ENCODE measurements at places on chromosomes 6 and 20. TPM values are rescaled to one million over a fixed set of nuclear protein-coding genes. Genes with fewer than 3 reads are reported as not detected.
A peak's percentile ranks its signal among the peaks of the same experiment; 100 is the strongest.

The TBCC gene
- 14.7 TPM for total RNA-seq

DNA sequence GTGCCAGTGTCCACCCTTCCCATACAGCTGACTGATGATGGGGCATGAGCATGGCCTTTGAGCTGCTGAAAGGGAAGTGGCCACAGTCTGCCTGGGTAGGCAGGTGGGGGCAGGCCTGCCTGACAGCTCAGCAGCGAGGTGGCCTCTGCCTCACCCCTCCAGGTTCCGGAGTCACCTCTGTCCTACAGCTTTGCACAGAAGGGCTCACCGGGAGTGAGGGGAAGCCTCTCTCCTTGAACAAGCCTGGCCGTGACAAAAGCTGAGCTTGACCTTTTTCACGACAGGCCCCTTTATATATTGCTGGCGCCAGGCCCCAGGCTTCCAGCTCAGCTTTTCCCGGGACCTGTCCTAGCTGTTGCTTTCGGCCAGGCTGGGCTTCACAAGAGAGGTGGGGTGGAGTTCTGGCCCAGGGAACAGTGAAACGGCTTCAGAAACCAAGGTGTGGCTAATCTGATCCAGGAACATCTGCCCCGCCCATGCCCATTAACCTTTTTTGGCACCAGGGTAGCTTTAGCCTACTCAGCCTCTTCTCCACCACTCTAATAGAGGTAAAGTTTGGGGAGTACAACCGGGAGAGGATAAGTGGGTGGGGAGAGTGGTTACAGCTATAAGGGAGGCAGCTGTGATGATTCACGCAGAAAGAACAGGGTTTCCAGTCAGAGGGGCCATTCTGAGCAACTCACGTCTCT is 42.9 kb downstream of the C6orf132 start:
- H3K36me3 ChIP-seq, result no peaks in the 10 kb centered on the region
- H3K27me3 ChIP-seq, result peaks cover 2% of the 10 kb centered on the region
- peak overlapping the region; percentile 84 for H3K27ac ChIP-seq
- DNase-seq, result peak; percentile 57

DNA sequence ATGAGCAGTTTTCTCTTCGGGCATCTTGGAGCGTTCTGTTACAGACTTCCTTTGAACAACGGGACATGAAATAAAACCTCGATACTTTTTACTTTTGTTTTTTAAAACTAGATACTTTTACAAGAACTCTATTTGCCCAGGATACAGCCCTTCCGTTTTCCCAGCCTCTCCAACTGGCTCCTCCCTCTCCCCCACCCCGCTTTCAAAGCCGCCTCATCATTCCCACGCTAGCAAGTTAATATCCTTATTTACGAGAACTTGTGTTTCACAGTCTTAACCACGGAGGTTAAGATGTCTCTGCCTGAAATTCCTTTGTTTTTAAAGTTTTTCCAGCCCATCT is 241 bp upstream of the CFAP206 start:
- H3K27me3 ChIP-seq, result peaks cover 15% of the 10 kb centered on the region
- peaks cover 4% of the 10 kb centered on the region for H3K4me1 ChIP-seq
- no peak for DNase-seq
- peak overlapping the region; percentile 70 for H3K4me3 ChIP-seq
- H3K27ac ChIP-seq, result no peak overlapping the region

- H3K27ac ChIP-seq, result no peak overlapping the region
Observed at GRCh38 chr6:57064809-57065208, 18.3 kb downstream of the KIAA1586 start.

The KIAA0408 gene
- total RNA-seq, result 2.7 TPM

DNA sequence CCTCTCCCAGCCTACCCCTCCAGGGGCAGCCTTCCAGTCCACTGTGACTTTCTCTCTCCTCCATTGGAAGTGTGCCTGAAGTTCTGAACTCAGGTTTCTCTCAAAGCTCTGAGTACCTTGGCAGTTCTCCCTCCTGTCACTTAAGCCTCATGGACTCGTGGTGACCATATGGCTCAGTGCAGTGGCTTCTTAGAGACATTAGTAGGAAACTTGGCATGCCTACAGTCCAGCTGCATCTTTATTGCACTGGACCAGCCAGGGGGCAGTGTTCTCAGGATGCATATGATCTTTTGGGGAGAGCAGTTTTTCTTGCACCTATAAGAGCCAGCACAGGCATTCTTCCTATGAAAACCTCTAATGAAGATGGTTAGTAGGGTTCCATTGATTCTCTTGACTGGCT is 47.5 kb upstream of the KCNK16 start:
- H3K36me3 ChIP-seq, result no peaks in the 10 kb centered on the region
- H3K4me1 ChIP-seq, result no peaks in the 10 kb centered on the region
- DNase-seq, result no peak

GRCh38 chr20:9126527-9126926 is 57.6 kb downstream of the PLCB4 start:
- no peaks in the 10 kb centered on the region for H3K36me3 ChIP-seq
- H3K4me1 ChIP-seq, result no peaks in the 10 kb centered on the region
- H3K27ac ChIP-seq, result no peak overlapping the region
- no peak for DNase-seq

The SF3B5 gene
- total RNA-seq, result 152 TPM

DNA sequence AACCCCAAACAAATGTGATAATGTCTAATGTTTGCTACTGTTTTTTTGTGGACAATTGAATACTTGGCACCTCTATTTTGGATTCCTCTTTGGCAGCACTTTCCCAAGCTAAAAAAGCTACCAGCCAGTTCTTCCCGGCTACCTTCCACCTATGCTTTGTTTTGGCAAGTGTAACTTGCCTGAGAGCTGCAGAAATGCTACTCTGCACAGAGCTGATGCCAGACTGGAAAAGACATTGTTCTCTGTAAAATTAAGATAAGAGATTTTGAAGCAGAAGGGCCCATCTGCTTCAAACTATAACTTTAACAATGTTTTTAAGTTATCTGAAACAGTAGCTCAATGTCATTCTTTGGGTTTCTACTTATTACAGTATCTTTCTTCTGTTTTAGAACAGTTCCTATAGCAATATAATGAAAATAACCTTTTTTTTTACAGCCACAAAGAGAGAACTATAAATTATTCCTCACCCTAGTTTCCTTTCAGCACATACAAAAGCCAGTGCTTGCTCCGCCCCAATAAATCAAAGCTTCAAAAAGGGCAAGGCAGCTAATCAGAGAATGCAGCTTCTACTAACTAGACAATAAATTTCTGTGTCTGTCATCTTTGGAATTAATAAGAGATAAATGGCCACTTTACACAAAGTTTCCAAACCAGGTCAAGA is 183.1 kb downstream of the UBE3D start:
- no peak for DNase-seq
- H3K4me1 ChIP-seq, result no peaks in the 10 kb centered on the region
- H3K36me3 ChIP-seq, result no peaks in the 10 kb centered on the region
- no peak overlapping the region for H3K4me3 ChIP-seq
- no peak overlapping the region for H3K27ac ChIP-seq

DNA sequence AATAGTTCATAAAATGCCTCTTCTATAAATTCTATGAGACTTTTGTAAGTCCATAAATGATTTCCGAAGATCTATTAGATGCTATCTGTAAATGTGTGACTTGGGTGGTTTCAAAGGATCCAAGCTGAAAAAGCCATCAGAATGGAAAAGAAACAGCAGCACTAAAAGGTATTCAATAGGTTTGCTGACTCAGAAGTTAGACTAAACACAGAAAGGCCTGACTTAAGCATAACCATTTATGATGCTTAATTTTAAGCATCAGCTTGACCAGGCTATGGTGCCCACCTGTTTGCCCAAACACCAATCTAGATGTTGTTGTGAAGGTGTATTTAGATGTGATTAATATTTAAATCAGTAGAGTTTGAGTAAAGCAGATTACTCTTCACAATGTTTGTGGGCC is 513.5 kb downstream of the TFAP2A start:
- DNase-seq, result no peak
- no peaks in the 10 kb centered on the region for H3K27me3 ChIP-seq
- no peaks in the 10 kb centered on the region for H3K4me1 ChIP-seq
- H3K27ac ChIP-seq, result no peak overlapping the region
- H3K4me3 ChIP-seq, result no peak overlapping the region
- H3K36me3 ChIP-seq, result no peaks in the 10 kb centered on the region

The SOX4 gene
- total RNA-seq, result 2.3 TPM

DNA sequence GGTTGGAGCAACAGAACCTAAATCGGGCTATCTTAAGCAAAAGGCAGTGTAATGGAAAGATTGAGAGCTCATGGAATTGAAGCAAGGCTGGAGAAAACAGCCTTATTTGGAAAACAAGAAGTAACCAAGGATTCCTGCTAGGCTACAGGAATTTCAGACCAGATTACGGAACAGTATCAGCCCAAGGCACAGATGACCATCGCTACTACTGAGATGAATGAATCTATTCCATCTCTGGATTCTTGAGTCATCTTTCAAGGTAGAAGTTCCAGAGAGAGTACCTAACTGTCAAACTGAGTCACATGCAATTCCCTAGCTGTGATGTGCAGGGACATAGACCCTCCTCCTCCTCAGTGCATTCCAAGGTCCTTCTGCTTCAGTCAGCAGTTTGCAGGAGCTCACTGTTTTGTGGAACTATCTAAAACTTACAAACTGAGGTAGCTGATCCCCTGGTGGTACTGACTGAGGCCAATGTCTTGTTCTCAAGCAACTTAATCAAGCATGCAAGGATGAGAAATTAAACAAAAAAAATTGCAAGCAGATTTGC is 62.0 kb upstream of the SMLR1 start:
- H3K36me3 ChIP-seq, result no peaks in the 10 kb centered on the region
- no peak overlapping the region for H3K27ac ChIP-seq
- H3K4me1 ChIP-seq, result no peaks in the 10 kb centered on the region
- DNase-seq, result no peak

The NEURL2 gene
- 1.9 TPM for total RNA-seq

DNA sequence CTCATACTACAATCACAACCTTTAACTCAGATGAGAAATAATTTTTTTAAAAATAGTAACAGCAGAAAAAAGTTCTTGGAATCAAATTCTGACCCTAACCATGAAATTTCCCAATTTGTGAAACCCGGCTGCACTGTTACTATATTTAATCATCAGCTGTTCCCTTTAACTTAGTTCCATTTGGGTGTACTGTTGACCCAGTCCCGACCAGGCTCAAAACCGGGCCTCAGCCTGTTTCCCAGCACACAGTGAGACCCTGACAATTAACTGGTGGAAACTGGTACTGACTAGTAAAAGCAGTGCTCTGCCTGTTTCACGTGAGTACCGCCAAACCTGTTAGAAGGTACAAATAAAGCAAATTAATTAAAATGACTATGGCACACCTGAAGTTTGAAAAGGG is 7.0 kb downstream of the CTCFL start:
- no peaks in the 10 kb centered on the region for H3K36me3 ChIP-seq
- H3K27ac ChIP-seq, result no peak overlapping the region
- DNase-seq, result no peak

The MTHFD1L gene
- 103 TPM for total RNA-seq

DNA sequence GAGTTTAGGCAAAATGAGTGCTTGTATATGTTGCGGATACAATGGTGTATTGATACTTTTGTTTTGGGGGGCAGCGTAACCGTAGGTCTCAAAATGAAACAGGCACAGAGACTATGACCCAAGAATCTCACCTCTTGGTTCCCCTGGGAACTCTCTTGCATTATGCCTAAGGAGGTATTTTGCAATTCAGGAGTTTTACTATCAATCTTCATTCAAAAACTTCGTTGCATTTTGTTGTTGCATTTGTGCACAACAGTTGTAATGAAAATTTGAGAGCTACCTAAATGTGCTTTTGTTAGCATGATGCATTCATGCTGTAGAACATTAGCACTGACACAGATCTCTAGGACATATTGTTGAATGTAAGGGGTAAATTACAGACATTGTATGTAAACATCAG is 18.2 kb downstream of the VTA1 start:
- peaks cover 14% of the 10 kb centered on the region for H3K36me3 ChIP-seq
- H3K27me3 ChIP-seq, result no peaks in the 10 kb centered on the region
- no peak overlapping the region for H3K27ac ChIP-seq
- no peak for DNase-seq
- no peak overlapping the region for H3K4me3 ChIP-seq

- no peak overlapping the region for H3K4me3 ChIP-seq
- no peak for DNase-seq
- H3K27ac ChIP-seq, result no peak overlapping the region
- H3K27me3 ChIP-seq, result no peaks in the 10 kb centered on the region
- H3K4me1 ChIP-seq, result no peaks in the 10 kb centered on the region
Observed at GRCh38 chr20:14383335-14383734, 45.9 kb upstream of the FLRT3 start.

The BMP7 gene
- total RNA-seq, result not detected

Data from activated CD4-positive, alpha-beta T cell treated with anti-CD3 and anti-CD28 coated beads for 36 hours (primary cell).